ENCODE measurements at places on chromosomes 7 and 10. TPM values are rescaled to one million over a fixed set of nuclear protein-coding genes. Genes with fewer than 3 reads are reported as not detected.

- DNase-seq: no peak
These were observed 58.6 kb downstream of the TPK1 start for GRCh38 chr7:144777005-144777839.

DNA sequence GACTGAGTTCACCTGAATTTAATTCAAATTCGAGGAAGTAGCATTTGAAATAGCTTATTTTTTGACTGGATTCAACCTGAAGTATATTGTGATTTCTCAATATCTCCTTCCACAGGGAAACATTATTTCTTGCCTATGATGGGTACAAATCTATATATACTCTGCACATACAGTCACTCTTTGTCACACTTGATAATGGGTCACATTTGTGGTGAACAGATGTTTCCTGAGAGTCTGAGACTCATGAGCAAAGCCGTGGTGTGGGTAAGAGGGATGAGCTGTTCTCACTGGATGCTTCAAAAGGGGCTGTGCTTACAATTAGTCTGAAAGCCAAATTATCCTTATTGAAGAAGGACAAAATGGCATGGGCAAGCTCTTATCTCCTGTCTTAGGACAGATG lies 18.0 kb upstream of the TBXAS1 start:
- DNase-seq: no peak

- no peak for DNase-seq
These were observed 1.4 kb upstream of the CALD1 start for GRCh38 chr7:134777908-134778580.

The ANKRD1 gene
- not detected for total RNA-seq

The SCIN gene
- not detected for total RNA-seq

The TEX47 gene
- total RNA-seq: not detected

All from Karpas-422 (cell line).